Stimulated activated CD4-positive, alpha-beta T cell treated with anti-CD3 and anti-CD28 coated beads, Interleukin-1b, Interleukin-23, amount 100 ng/mL, for 1 hour (primary cell): ENCODE measurements at places on chromosomes 11 and 22.
A peak's percentile ranks its signal among the peaks of the same experiment; 100 is the strongest.

- no peak for DNase-seq
These were observed 756.8 kb downstream of the NTM start for GRCh38 chr11:132126973-132127899.

- no peak for DNase-seq
These were observed at the start of gene INSC for GRCh38 chr11:15114501-15115475. Gene INSC (plus strand): TSS chr11:15114923. CDS start chr11:15149175, 34,252 bp downstream.

DNA sequence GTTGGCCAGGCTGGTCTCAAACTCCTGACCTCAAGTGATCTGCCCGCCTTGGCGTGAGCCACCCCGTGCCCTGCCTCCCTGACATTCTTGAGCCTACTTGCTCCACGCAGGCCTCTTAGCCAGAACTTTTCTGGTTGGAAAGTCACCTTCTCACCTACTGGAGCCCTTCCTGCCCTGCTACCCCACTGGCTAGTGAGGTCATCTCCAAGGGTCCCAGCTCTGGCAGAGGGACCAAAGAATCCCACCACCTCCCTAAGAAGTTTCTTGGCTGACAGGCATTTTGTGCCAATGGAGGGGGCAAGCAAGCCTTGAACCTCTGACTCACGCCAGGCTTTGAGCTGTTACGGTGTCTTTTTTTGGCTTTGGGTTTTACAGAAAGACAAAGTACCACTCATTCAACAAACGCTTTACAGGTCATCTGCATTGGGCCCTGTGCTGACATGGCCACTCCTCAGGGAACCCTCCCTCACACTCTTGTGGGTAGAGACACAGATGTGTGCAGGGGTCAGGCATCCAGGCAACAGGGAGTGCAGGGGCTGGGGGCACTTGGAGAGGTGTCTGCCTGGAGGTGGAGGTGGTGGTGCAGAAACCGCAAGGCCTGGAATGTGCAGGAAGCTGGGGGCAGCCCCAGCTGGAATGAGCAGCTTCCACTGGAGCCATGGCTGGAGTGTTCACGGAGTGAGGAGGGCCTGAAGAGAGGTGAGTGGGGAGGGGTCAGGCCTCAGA, 27.1 kb upstream of the WNT11 start:
- no peak for DNase-seq

DNA sequence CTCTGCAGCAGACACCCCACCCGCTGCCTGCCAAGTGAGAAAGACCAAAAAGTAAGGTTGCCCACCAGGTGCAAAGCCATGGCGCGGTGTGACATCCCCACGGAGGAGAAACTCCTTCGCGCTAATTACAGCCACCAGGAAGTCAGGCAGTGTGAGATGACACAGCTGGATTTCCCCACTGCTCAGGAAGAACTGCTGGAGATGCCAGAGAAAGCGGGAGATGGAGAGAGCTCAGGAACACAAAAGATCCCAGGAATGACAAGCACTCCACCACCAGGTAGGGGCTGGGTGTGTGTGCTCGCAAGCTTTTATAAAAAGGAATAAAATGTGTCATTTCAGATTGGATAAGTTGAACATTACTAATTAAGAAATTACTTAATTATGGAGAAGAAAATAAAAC, 292.7 kb downstream of the OPCML start:
- DNase-seq, result no peak

DNA sequence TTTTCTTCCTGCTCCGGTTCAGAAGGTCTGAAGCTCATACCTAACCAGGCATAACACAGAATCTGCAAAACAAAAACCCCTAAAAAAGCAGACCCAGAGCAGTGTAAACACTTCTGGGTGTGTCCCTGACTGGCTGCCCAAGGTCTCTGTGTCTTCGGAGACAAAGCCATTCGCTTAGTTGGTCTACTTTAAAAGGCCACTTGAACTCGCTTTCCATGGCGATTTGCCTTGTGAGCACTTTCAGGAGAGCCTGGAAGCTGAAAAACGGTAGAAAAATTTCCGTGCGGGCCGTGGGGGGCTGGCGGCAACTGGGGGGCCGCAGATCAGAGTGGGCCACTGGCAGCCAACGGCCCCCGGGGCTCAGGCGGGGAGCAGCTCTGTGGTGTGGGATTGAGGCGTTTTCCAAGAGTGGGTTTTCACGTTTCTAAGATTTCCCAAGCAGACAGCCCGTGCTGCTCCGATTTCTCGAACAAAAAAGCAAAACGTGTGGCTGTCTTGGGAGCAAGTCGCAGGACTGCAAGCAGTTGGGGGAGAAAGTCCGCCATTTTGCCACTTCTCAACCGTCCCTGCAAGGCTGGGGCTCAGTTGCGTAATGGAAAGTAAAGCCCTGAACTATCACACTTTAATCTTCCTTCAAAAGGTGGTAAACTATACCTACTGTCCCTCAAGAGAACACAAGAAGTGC, 661 bp upstream of the MALAT1 start:
- no peak for DNase-seq

DNA sequence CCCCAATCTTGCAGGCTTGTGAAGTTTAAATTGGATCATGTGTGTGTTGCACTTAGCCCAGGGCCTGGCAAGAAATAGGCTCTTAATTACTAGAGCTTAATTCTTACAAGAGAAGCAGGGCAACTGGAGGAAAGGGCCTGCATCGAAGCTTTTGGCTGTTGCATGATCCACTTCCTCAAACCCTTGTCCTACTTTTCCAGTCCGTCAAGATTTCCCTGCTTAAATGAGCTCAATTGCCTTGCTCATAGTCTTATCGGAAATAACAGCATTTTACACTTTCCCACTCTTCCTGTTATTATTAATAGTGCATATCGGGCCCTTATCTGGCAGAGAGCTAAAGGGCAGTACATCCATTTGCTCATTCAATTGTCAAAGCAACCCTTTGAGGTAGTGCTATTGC, 18.1 kb downstream of the DTX4 start:
- DNase-seq, result no peak

DNA sequence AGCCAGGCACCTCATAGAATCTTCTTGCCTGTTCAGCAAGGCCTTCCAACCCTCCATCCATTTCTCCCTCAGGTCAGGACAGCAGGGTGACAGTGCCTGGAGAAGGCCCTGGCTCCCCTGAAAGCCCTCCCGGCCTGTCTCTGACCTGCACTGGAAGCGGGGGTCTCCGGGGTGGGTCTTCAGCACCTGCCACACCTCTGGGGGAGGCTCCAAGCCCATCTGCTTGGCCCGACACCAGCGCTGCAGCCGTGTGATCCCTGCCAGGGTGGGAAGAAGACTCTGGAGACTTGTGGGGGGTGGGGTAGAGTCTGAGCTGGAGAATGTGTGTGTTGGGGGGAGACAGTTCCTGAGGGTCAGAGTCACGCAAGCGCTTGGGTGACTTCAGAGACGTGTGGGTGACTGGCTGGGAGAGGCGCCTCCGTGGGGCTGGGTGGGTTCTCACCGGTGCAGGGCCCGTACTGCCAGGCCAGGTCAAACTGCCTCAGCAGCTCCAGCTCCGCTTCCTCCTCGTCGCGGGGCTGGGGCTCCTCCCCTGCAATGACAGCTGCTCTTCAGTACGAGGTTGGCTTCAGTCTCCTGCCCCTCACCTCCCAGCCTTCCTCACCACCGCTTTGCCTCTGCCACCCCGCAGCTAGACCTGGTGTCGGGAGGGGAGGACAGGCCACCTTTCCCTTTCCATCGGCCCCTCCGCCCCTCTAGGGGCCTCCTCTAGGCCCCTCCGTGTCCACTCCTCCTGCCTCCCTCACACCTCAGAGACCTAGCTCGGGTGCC, 615 bp downstream of the POLD4 start:
- DNase-seq, result no peak

DNA sequence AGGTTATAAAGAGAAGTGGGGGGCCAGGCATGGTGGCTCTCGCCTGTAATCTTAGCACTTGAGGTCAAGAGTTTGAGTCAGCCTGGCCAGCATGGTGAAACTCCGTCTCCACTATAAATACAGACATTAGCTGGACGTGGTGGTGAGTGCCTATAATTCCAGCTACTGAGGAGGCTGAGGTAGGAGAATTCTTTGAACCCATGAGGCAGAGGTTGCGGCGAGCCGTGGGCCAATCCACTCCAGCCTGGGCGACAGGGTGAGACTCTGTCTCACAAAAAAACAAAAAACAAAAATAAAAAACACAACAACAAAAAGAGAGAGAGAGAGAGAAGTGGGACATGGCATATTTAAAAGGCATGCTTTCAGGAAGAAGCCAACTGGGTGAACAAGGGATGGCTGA, 80.1 kb upstream of the CARD18 start:
- DNase-seq, result no peak

- no peak for DNase-seq
These were observed 18.0 kb downstream of the FAM227A start for GRCh38 chr22:38638216-38638615.

- no peak for DNase-seq
These were observed 39.7 kb upstream of the TTLL12 start for GRCh38 chr22:43226377-43227238.

GRCh38 chr22:24230911-24231656, 13.8 kb downstream of the GGT5 start:
- DNase-seq, result peak; percentile 52

- DNase-seq, result peak; percentile 2
These were observed 1.1 kb upstream of the PITPNB start for GRCh38 chr22:27919942-27920755.

GRCh38 chr11:3016861-3017260, 24.7 kb upstream of the NAP1L4 start:
- DNase-seq, result no peak

- no peak for DNase-seq
These were observed 22.0 kb upstream of the FIBIN start for GRCh38 chr11:26971961-26972360.

DNA sequence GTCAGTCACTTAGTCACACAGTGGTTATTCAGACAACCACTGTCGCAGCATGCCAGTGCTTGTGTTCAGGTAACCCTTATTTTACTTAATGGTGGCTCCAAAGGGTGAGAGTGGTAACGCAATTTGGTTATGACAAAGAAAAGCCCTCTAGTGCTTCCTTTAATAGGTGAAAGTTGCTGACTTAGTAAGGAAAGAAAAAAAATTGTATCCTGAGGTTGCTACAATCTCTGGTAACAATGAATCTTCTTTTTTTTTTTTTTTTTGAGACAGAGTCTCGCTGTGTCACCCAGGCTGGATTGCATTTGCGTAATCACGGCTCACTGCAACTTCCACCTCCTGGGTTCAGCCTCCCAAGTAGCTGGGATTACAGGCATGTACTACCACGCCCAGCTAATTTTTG, 64.5 kb downstream of the C11orf91 start:
- DNase-seq, result no peak

GRCh38 chr11:41404109-41404508, 55.3 kb downstream of the LRRC4C start:
- DNase-seq, result no peak

DNA sequence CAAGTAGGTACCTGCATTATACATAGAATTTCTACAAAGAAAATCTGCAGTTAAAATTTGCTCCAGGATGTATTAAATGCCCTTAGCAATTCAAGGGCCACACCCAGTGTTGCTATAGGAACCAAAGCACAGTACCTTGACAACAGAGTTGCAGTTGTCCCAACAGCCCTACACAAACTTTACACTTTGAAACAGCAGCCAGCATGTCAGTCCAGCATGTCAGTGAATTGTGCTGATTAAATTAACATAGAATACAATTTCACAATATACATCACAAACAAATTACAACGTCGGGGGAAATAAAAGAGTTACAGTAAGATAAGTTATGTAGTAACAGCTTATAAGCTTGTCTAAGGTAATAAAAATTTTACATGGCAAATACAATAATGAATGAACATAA, 389.2 kb downstream of the SOX6 start:
- DNase-seq, result no peak

GRCh38 chr11:115718106-115718505, 213.9 kb upstream of the CADM1 start:
- no peak for DNase-seq

DNA sequence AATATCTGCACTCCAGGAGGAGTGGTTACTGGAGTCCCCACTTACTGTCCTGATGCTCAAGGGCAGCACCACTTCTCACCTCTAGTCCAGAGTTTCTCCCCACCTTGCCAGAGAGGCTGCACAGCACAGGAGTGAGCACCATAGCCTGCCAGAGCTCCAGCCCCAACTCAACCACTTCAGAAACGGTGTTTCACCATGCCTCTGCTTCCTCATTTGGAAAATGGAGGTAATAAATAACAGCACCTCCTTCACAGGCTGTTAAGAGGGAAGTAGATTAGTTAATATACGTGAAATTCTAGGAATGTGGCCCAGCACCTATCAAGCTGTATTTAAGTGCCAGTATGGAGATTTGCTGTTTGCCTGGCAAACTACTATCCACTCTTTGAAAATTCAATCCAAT, 63.0 kb downstream of the GALNT18 start:
- DNase-seq, result no peak

DNA sequence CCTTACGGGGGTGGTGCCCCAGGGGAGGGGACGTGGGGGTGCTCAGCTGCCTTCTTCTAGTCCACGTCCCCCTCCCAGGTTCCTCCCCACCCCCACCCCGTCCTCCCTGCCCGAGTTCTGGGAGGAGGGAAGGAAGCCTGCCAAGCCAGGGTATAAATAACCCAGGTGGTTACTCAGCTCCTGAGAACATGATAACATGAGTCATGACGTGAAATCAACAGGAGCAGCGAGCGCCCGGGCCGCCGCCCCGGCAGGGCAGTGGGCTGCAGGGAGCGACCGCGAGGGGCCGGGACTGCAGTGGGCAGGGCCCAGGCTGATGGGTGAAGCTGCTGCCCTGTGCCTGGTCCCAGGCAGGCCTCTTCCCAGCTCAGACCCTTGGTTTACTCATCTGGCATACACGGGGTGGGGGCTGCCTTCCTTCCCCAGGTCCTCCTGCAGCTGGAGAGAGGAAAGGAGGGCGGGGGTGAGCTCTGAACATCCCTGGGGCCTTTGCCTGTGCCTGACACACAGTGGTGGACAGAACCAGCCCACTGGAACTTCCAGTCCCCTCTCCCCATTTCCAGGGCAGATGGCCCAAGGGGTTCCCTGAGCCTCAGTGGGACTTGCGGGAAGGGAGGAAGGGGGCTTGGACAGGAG, 8.8 kb upstream of the PDGFB start:
- no peak for DNase-seq

GRCh38 chr11:4921796-4922195, 2.3 kb downstream of the OR51G1 start:
- no peak for DNase-seq

- no peak for DNase-seq
These were observed 750.2 kb downstream of the OPCML start for GRCh38 chr11:132782102-132782501.

- DNase-seq, result no peak
These were observed 171.0 kb downstream of the NELL1 start for GRCh38 chr11:20840341-20840740.

DNA sequence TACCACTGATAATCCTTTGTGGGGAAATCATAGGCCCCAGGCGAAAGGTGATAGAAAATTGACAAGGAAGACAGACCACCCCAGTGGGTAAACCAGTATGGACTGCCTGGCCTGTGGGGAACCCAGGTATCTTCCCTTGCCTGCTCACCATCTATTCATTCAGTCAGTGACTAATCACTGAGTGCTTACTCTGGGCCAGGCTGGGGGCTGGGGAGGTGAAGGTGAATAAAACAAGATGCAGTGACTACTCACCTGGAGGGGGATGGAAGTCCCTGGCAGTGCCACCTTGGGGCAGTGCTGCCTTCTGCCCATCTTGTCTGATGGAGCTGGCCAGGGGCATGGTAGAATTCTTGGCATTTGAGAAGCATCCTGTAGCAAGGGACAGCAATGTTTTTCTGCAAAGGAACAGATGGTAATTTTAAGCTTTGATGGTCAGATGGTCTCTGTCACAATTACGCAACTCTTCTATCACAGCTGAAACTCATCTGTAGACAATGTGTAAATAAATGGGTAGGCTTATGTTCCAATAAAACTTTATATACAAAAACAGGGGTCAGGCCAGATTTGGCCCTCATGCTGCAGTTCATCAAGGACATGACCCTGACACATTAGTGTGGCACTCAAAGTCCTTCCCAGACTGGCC, 4.6 kb downstream of the ISX start:
- no peak for DNase-seq

GRCh38 chr22:49855251-49855911, 1.7 kb downstream of the ZBED4 start:
- no peak for DNase-seq
